ENCODE measurements at places on chromosomes 3 and 15.

GRCh38 chr3:16463914-16464313 lies 49.6 kb downstream of the RFTN1 start:
- DNase-seq: no peak

GRCh38 chr15:38438031-38438986 lies 15.6 kb upstream of the FAM98B start:
- no peak for DNase-seq

DNA sequence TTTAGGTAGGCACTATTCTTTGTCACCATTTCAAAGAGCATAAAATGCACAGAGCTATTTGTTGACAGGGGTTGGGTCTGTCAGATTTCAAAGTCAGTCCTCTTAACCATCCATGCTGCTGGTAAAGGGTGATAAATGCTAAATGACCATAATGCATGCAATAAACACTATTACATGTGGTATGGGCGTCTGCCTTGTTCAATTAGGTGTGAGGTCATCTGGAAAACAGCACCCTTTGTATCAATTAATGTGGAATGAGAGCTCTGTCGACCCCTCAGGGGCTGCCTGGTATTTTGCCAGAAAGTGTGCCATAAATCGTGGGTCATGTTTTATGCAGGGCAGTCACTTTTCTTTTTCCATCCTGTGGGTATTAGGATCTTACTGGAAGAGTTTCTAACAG lies 235.6 kb downstream of the SV2B start:
- DNase-seq: no peak

- no peak for DNase-seq
Observed at GRCh38 chr3:153618176-153618575, 456.1 kb downstream of the RAP2B start.

DNA sequence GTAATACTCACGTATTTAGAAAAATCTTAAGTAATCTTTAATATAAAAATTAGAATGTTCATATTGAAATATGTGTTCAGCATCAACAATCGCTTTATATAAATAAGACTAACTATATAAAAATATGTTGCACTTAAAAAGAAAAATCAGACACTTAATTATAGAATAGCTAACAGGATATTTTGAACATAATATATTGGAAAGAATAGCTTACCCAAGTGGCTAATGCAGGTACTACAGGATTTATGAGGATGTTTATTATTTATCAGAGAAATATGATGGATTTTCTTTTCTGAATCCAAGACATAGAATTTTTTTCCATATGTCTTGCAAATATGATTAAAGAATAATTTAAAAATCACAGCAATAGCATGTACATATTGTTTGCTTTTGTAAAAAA lies 567.9 kb upstream of the GBE1 start:
- DNase-seq: no peak

GRCh38 chr15:72564091-72564490 lies 90.0 kb downstream of the ARIH1 start:
- no peak for DNase-seq

DNA sequence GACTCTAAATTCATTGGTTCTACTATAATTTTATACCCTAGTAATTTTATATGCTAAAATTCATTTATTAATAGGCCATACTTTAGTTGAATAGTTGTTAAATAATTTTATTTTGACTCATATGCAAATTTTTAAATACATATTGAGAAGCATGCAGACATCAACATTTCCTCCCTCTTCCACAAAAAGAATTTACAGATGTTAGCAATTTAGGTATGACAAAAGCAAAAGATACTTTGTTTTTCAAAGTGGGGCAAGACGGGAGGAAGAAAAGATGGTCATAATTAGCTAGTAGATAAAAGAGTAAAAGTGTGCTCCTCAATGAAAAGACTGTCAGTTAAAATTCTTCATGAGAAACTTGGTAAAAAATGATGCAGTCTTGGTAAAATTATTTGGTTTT lies 148.9 kb upstream of the TSPAN3 start:
- DNase-seq: no peak

- no peak for DNase-seq
Observed at GRCh38 chr3:194938845-194939531, 253.3 kb downstream of the FAM43A start.

Measured in fibroblast of the conjunctiva (primary cell).